ENCODE measurements at places on chromosomes 4 and X.

- DNase-seq, result no peak
Observed at GRCh38 chr4:172202480-172203076, 389.4 kb downstream of the GALNTL6 start.

DNA sequence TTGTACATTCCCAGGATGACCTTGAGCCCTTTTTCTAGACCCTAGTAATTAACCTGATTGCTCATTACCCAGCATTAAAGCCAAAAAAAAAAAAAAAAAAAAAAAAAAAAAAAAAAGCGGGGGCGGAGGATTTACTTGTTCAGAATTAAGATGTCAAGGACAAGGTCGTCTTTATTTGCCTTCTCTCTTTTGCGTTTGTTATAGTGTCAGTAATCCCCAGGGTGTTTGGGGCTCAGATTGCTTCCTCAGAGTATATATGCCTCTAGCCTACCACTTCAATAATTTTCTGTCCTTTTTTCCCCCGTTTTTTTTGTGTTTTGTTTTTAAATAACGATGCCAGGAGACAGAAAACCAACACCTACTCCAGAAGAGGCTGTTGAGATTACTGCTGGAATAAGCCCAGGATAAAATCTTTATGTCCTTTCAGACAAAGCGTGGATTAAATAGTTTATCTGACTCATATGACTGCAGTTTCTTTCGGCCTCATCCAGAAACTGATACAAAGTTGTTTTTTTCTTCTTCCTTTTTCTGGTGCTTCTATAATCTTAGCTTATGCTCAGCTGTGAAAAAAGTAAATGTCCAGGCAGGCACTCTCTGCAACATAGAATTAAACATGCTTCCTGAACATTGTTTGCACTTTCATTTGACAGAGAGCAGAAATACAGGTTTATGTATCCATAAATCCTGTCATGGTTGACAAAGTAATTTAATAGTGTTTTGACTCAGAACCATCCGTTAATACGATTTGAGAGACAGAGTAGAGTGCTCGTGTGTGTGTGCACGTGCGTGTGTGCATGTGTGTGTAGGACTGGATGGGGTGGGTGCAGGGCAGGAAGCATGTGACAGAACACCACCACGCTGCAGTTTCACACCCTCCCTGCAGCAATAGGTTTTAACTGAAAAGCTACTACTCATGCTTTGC is 138.6 kb downstream of the AFF1 start:
- no peak for DNase-seq

DNA sequence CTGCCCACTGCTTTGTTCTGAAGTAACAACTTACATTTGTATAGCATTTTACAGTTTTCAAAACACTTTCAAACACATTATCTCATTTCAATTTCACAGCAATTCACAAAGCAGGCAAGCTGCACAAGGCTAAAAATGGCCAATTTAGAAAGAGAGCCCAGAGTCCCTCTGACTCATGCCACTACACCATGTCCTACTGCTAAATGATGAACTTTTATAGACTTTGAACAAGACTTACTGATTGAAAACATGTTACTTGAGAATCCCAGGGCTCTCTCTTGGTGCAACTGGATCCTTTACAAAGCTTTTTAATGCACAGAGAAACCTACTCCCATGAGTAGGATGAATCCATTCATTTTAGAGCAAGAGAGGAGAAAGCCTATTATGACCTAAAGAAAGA is 5.8 kb upstream of the G3BP2 start:
- no peak for DNase-seq

DNA sequence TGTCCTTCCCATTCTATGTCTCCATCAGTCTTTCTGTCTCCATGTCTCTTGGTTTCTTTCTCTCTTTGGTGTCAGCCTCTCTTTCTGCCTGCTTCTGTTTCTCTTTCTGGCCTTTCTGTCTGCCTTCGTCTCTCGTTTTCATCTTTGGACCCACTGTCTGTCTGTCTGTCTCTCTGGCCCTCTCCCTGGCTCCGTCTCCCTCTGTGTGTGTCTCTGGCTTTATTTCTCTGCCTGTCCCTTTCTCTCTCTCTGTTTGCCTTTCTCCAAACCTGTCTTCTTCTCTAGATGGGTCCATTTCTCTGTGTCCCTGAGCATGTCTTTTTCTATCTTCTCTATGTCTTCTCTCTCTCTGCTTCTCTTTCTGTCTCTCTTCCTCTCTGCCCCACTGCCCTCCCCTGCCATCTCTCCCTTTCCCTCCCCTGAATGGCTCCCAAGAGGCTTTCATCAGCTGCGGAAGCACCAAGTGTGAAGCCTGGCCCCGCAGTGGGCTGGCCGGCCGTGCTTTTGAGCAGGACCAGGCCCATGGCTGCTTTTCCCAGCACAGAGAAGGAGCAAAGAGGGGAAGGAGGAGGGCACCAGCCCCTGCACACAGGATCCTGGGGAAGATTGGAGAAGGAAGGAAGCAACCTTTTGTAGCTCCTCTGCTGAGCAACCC is 57.4 kb downstream of the PJA1 start:
- no peak for DNase-seq

DNA sequence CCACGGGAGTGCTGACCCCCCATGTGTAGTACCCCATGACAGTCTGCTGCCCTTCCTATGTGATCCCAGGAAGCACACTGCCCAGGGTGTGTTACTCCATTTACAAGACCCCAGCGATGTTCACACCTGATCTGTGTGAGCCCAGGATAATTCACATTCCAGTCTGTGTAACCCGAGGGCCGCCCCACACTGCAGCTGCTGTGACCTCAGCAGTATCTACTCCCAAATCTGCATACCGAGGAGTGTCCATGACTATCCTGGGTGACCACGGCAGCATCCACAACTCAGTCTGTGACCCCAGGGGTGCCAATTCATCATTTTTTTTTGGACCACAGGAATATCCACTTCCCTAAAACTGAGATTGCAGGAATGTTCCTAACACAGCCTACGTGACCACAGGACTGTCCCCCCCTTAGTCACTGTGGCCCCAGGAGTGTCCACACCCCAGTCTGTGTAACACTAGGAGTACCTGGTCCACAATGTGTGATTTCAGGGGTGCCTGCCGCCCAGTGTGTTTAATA is 7.8 kb upstream of the GLOD5 start:
- DNase-seq, result no peak

- no peak for DNase-seq
Observed at GRCh38 chr4:83356899-83357661, 22.4 kb upstream of the HPSE start.

- no peak for DNase-seq
Observed at GRCh38 chrX:39261446-39262147, 460.3 kb downstream of the MID1IP1 start.

- no peak for DNase-seq
Observed at GRCh38 chrX:136162827-136163570, 15.7 kb downstream of the FHL1 start.

DNA sequence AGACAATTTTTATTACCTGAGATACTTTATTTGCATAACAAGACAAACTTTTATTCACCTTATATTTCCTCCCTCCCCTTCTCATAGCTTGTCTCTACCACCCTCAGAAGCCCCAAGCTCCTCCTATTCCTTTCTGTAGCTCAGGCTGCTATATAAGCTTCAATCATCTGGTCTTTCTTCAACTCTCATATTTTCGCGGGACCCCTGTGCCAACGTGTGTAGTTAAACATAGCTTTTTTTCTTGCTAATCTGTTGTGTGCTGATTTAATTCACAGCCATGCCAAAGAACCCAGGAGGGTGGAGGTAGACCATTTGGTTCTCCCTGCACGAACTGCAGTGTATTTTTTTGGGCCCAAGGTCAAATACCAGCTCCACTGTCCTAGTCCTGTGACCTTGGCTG is 21.1 kb upstream of the CD38 start:
- DNase-seq, result no peak

Data from liver (tissue), 10 donors.